ENCODE measurements at places on chromosomes 2 and 18.
A peak's percentile ranks its signal among the peaks of the same experiment; 100 is the strongest.

DNA sequence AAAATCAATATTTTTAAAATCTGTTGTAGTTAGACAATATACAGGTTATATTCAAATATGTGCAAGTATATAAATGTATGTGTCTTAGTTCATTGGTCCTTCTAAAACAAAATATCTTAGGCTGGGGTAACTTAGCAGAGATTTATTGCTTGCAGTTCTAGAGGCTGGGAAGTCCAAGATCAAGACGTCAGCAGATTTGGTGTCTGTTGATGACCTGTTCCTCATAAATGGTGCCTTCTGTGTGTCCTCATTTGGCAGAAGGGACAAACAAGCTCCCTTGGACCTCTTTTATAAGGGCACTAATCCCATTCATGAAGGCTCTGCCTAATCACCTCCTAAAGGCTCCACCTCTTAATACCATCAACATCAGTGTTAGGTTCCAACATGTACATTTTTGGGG lies 31.3 kb downstream of the ABI2 start:
- no peak for DNase-seq

- no peak for DNase-seq
Observed at GRCh38 chr2:42847596-42848151, 55.3 kb upstream of the HAAO start.

DNA sequence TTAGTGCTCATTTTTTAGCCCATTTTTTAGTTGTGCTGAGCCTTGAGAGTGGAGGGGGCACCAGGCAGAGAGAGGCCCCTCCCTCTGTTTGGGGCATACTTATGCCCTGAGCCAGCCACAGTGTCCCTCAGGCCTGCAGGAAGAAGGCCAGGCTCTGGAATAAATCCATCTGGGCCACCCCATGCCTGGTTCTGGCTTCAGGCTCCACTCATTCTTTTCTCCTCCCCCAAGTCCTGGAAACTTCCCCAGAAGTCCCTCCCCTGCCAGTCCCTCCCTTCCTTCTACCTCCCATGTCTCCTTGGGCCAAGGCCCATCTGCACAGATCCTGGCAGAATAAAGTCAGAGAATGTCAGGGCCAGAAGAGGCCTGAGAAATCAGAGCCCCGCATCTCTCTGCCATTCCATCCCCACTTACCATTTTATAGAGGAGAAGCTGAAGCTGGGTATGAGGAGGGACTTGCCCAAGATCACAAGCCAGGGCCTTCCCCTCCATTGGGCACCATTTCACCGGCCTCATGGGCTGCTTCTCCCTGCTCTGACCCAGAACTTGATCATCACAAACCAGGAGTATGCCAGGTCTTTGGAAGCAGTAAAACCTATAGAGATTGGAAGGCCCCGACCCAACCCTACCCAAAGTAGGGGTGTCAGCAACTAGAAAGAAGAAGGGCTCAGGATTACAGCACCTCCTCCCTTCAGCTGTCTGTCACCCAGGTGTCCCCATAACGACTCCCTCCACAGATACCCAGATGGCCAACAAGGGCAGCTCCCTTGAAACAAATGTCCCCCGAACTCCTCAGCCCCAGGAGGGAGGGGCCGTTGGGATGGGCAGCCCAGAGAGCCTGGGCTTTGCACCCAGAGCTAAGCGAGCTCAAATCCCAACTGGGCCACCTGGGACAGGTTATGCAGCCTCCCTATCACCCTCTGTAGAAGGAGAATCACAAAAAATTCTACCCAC lies 108.4 kb downstream of the POLR1A start:
- DNase-seq = no peak

DNA sequence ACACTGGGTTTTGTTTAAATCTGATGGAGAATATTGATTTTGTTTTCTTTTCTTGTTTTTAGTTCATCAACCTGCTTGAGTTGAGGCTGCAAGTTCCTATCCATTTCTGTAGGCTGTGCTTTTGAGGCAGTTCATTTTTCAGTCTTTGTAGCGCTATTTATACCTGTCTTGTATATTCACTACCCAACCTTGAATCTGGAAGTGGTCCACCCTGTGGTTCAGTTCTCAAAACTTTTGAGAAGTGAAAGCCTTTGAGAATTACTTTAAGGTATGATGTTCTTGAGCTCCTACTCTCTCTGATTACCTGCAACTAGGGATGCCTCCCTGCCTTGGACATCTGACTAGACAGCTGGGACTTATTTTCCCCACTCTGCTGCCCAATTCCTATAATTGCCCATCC lies 53.5 kb upstream of the KCNE4 start:
- no peak for DNase-seq

- DNase-seq = no peak
Observed at GRCh38 chr2:105954891-105955290, 210.2 kb downstream of the NCK2 start.

GRCh38 chr2:54212456-54212855 lies 43.6 kb downstream of the TSPYL6 start:
- peak; percentile 55 for DNase-seq
